Fibroblast of skin of left quadriceps (primary cell): ENCODE measurements at places on chromosomes 2 and 18.

- no peak for DNase-seq
Measured at GRCh38 chr2:2919574-2920365, 457.8 kb downstream of the EIPR1 start.

- DNase-seq, result no peak
Measured at GRCh38 chr2:207897541-207898353, 127.6 kb downstream of the PLEKHM3 start.

DNA sequence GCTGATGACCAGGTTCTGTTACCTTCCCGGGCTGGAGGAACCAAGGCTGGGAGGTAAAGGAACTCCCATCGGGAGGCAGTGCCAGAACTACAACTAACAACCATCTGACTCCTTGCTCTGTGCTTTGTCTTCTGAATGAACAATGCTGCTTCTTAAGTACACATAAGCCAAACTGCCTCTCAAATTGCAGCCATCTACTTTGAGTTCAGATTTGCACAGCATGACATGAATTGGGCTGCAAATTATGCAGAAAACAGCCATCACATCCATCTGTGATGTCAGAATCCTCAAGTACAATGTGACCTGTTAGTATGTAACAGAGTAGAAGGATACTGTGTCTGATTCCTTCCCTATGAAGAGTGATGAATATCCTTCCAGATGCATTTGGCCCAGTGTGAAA lies 290.6 kb downstream of the ZNF521 start:
- DNase-seq, result no peak

GRCh38 chr2:238116298-238117198 lies 16.4 kb downstream of the ESPNL start:
- no peak for DNase-seq

GRCh38 chr2:236777408-236777807 lies 207.8 kb downstream of the ACKR3 start:
- no peak for DNase-seq

- no peak for DNase-seq
Measured at GRCh38 chr2:28975671-28976070, 5.4 kb upstream of the TOGARAM2 start.

DNA sequence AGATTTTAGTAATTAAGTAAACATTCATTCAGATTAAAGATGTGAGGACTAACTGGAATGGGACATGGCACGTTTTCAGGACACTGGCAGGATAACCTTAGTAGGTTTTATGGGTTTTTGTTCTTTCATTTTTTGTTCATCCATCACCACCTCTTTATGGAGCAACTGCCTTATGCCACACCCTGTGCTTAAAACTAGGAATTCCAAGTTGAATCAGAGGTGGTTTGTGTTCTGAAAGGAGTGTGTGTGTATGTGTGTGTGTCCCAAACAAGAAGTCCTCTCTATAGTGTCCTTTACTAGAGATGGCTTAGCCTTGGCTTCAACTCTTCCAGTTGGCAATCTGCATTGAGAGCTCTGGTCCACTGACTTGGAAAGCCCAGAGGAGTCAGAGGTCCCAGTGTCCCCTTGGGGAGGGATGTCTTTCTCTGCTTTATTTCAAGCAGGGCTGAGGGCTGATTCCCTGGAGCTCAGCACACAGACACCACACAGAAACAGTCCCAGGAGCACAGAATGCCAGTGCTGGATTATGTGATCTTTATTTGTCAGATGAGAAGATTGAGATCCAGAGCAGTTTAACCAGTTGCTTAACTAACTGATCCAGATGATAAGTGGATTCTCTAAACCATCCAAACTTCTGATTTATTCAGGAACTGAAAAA lies 25.2 kb downstream of the RHOB start:
- DNase-seq, result no peak

DNA sequence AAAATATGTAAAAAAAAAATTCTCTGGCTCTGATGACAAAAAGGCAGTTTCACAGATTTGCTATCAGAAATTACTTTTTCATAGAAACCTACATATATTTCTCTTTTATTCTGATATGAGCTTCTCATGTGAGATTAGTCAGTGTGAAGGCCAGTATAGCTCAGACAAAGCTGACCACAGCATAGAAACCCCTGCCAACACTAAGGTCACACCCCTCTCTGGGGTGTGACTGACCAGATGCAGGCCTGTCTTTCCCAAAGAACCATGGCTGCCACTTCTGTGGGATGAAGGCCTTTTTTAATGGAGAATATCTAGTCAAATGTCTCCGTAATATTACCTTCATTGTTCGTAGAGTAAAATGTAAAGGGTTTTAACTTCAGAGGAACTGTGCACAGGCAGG lies 330.3 kb upstream of the KCNJ3 start:
- no peak for DNase-seq

DNA sequence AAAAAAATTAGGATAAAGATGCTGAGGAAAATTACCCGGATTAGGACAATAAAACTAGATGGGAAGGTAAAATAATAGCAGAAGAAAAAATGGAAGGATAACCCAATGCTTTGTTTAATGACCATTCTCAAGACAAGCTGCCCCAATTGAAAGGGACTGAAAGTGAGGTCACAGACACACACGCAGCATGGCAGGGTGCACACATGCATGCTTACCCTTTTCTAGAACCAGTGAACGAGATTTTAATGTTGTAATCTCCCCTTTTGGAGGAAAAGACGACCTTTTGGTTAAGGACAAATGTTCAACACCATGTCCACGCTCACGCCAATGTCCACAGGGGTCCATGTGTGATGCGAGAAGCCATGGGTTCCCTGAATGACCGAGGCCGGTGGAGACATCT lies 70.9 kb downstream of the DDX1 start:
- no peak for DNase-seq

GRCh38 chr2:187509667-187510417 lies 44.4 kb downstream of the TFPI start:
- DNase-seq, result no peak

DNA sequence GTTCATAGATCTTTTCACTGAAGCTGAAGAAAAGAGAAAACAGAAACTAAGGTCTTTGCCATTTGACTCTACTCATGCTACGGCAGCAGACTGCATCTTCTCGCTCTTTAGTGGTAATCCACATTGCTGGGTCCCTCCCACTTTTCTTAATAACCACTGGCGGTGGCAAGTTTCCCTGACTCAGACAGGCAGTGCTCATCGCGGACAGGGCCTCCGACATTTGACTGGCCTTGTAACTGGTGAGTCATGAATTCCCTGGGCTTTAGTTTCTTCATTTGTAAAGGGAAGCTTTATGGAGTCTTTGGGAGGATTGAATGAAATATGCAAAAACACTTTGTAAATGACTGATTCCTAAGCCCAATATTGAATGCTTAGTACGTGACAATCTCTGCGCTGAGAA lies 238.2 kb upstream of the RBBP8 start:
- DNase-seq, result peak; percentile 91

GRCh38 chr2:108145557-108146326 lies 94.0 kb upstream of the SULT1C3 start:
- no peak for DNase-seq

GRCh38 chr2:207624185-207625013 lies 795 bp downstream of the METTL21A start:
- no peak for DNase-seq

- DNase-seq, result peak; percentile 36
Measured at GRCh38 chr2:33497221-33497650, 20.8 kb downstream of the RASGRP3 start.

DNA sequence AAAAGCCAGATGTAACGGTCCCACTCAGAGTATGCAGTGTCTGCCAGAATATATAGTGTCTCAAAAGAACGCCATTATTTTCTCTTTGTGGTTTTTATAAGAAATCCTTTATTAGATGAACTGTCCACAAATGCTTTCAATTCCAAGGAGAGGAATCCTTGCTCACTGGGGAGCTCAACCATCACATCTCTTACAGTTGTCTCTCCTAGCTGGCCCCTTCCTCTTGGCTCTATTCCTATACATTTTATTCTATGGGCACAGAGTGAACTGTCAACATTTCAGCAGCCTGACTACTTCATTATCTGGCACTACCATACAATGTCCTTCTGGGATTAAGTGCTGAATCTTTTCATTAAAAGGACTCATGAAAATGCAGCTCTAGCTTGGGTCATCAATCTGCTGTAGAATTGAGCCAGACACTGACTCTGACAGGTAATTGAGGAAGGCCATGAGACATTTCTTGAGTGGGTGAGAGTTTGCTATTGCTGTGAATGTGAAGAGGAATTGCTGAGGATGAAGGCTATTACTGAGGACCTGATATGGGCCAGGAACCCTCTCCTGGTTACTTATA lies 96.5 kb upstream of the THOC1 start:
- peak; percentile 79 for DNase-seq

DNA sequence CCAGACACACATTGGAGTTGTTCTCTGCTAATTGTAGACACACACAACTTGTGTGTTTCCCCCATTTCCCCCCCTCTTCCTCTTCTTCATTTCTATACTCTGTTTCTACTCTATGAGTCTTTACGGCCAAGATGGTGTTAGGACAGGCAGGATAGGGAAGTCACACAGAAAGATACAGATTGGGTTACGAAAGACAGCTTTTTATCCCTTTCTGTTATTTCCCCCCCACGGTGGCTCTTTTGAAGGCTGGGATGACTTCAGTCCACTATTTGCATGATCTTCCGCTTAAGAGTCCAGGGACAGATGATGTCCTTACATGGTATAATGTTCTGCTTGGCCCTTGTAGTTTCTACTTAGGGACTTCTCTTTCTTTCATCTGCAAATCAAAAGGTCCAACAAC lies 1.6 kb upstream of the EMILIN2 start:
- no peak for DNase-seq

DNA sequence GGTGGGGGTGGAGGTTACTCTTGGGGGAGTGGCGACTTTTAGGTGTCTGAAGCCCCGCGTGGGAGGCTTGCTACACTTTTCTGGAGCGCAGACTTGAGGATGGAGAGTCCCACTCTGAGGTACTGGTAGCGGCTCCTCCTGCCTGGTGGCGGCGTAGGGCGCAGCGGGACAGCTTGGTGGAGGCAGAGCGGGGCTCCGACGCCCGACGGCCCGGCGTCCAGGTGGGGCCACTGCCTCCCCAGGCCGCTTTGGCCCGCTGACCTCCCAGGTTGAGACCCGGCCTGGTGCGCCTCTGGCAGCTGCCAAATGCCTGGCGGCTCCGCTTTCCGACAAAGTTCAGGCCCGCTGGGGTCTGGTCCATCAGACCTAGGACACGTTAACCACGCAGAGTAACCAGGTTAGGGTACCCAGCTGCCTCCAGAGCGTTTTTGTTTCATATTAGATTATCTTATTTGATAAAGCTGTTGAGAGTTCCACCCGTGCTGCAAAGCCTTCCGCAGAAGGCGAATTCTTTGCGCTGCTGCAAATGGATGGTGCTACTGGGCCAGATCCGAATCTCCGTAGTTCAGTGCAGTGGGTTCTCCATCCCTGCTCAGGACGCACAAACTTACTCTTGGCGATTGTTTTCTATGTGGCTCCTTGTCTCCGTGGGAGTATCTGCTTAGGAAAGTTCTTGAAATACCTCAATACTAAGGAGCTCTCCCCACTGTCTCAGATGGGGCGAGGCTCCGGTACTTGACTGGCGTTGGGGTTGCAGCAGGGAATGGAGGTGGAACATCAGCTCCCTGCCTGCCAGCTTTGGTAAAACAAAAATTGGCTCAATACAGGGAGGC lies 405.9 kb downstream of the XIRP2 start:
- DNase-seq, result no peak

GRCh38 chr2:191920502-191920901 lies 73.6 kb upstream of the CAVIN2 start:
- no peak for DNase-seq

DNA sequence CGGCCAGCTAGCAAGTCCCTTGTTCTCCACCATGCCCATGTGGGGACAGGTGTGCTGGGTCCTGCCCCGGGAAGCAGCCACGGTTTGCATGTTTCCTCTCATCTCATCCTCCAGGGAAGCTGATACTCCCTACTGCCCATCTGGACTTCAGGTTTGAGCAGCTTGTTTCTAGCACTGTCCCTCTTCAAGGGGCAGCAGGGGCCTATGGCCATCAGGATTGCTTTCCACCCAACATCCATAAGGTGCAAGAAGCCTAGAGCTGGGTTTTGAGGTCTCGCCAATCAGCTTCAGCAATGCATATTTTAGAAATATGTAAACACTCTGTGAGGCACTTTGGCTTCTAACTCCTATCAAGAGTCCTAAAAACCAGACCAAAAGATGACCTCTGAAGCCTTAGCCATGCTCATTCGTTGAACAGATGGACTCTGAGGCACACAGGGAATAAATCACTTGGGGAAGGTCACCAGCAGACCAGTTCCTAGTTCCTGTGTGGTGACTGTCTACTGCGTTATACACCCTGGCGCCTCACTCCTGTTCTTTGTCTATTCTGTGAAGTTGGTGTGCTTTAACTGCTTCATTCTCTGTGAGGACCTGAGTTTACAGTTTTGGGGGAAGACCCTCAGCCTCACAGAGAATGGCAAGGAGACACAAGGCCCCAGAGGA lies 192.6 kb upstream of the TWIST2 start:
- no peak for DNase-seq

GRCh38 chr2:233063269-233063975 lies 3.3 kb downstream of the INPP5D start:
- DNase-seq, result no peak
